ENCODE measurements at places on chromosomes 2 and 18.
A peak's percentile ranks its signal among the peaks of the same experiment; 100 is the strongest.

GRCh38 chr18:13382954-13383827, 164.6 kb downstream of the LDLRAD4 start:
- no peak for DNase-seq

- DNase-seq = no peak
Observed at GRCh38 chr2:162716122-162716521, 122.4 kb downstream of the KCNH7 start.

DNA sequence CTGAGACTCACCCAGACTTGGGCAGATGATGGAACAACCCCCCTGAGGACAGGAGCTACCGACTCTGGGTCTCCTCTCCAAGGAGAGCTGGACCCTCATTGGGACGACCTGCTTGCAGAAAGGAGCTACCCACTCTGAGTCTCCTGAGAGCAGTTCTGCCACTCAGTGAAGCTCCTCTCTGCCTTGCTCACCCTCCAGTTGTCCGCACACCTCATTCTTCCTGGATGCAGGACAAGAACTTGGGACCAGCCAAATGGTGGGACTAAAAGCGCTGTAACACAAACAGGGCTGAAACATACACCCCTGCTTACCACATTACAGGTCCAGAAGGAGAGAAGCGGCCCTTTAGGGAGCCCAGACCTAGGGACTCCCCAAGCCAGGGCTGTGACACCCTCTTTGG, 124.9 kb upstream of the CCDC150 start:
- DNase-seq = no peak

DNA sequence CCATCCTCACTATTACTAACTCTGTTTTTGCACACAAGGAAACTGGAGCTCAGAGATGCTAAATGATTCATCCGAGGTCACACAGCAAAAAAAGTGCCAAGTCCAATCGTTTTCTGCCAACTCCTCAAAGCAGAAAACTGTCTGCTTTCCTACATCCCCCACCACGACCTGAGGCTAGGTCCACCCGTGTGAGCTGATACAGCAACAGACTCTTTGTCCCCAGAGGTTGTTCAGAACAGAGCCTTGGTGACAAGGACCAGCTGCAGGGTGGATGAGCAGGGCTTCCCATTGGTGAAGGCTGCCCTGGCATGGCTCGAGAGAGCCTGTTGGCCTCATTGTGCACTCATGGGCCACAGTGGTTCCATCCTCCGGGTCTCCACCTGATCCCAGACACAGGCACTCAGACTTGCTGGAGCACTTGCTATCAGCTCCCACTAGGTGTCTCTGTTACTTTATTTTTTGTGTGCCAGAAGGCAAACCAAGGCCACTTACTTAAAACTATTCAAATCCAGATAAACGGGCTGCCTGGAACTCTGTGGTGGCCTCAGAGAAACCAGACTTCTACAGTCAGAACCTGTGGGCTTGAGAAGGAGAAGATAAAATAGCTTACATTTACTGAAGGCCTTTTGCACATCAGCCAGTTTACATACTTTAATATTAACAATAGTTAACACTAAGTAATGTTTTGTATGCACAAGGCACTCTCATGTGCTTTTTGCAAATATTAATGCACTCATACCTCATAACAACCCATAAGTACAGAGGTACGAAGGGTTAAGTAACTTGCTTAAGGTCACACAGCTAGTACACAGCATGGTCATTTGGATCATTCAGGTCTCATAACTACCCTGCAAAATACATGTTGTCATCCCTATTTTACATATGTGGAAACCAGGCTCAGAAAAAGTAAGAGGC, 62.9 kb upstream of the CTIF start:
- DNase-seq = peak; percentile 8

- no peak for DNase-seq
Observed at GRCh38 chr18:6661692-6662415, 67.7 kb upstream of the ARHGAP28 start.

- DNase-seq = no peak
Observed at GRCh38 chr2:71694501-71695234, 241.3 kb downstream of the DYSF start.

DNA sequence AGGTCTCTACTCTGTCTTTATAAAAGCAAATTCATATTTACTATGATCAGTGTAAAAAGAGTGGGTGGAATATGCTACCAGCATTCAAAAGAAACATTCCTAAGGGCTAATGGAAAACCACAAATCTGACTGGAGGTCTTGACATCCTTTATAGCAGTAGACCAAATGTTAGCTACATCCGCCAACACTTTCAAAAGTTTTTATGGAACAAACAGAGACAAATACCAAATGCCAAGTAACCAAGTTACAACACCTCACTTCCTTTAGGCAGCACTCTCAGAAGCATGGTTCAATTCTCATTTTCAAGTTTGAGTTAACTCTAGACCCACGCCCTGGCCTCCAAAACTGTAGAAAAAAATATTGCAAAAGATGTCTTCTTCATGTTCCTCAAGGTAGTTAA, 78.3 kb upstream of the SETBP1 start:
- no peak for DNase-seq

GRCh38 chr2:57947398-57947797, 99.2 kb upstream of the VRK2 start:
- no peak for DNase-seq

DNA sequence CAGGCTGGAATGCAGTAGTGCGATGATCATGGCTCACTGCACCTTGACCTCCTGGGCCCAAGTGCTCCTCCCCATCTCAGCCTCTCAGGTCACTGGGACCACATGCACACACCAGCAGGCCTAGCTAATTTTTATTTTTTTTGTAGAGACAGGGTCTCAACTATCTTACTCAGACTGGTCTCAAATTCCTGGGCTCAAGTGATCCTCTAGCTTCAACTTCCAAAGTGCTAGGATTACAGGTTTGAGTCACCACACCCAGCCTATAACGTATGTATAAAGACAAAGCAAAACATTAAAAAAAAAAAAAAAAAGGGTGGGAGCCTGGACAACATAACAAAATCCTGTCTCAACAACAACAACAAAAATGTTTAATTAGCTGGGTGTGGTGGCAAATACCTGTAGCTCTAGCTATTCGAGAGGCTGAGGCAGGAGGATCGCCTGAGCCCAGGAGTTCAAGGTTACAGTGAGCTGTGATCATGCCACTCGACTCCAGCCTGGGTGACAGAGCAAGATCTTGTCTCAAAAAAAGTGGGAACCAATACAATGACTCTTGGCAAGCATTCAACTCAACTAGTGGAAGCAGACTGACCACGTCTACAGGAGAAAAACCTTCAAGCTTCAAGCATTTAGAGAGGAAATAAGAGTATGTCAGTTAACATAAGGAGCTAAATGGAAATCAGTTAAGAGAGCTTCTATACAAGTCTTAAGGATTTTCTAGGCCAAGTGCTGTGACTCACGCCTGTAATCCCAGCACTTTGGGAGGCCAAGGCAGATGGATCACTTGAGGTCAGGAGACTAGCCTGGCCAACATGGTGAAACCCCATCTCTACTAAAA, 2.6 kb downstream of the GTF3C2 start:
- no peak for DNase-seq

DNA sequence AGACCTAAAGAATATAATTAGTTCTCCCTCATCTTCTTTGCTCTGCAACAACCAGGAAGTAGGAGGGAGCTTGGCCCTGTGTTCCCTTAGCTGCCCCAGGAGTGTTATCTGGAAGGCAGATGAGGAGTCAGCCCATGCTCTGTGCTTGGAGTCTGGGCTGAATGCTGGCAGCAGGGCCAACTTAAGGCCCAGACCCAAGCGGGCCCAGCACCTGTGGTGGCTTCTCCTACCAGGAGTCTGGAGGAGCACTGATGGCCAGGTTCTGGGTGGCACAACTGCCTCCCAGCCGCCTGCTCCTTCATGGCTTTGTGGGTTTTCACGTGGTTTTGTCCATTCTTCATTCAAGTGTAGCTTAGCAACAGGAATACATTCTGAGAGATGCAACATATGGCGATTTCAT, 1910.7 kb upstream of the LRRTM1 start:
- no peak for DNase-seq

DNA sequence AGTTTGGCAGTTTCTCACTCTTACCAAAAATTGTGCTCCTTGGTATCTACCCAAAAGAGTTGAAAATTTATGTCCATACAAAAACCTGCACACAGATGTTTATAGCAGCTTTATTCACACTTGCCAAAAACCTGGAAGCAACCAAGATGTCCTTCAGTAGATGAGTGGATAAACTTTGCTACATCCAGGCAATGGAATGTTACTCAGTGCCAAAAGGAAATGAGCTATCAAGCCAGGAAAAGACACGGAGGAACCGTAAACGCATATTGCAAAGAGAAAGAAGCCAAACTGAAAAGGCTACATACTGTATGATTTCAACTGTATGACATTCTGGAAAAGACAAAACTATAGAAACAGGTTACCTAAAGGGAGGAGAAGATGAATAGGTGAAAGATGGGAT, 36.1 kb downstream of the TMEM163 start:
- no peak for DNase-seq

DNA sequence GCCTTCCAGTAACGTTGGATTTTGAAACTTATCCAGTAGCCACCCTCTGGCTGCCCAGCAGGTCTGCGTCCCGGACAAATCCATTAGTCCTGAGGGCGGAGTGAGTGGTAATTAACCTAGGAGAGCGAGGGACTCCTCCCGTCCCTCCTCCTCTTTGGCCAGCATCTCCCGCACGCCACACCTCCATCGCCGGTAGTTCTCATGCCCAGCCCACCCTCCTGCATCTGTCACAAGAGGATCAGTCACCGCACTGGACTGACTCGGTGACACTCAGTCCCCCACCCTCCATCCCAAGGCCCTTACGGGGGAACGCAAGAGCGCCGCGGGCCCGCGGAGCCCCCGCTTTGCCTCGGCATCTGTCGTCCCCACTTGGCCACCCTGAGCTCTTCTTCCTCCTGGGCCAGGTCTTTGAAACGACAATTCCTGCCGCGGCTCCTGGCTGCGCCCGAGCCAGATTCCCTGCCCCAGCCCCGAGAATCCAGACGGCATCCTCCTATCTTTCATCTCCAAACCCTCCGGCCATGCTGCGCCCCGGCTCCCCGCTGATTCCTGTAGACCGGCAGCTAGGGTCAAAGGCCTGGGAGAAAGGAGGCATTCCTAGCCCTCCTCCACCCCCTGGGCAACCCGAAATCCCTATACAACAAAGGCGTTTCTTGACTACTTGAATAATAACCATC, 77.5 kb downstream of the EIF2AK3 start:
- DNase-seq = no peak

GRCh38 chr2:186603286-186603685, 13.4 kb downstream of the ITGAV start:
- DNase-seq = no peak

- DNase-seq = no peak
Observed at GRCh38 chr2:225122007-225122406, 79.7 kb upstream of the DOCK10 start.

GRCh38 chr2:59691518-59692190, 861.8 kb downstream of the BCL11A start:
- DNase-seq = no peak

- no peak for DNase-seq
Observed at GRCh38 chr18:6624661-6625311, 104.7 kb upstream of the ARHGAP28 start.

GRCh38 chr18:59696311-59697235, 650 bp downstream of the CCBE1 start:
- DNase-seq = no peak

DNA sequence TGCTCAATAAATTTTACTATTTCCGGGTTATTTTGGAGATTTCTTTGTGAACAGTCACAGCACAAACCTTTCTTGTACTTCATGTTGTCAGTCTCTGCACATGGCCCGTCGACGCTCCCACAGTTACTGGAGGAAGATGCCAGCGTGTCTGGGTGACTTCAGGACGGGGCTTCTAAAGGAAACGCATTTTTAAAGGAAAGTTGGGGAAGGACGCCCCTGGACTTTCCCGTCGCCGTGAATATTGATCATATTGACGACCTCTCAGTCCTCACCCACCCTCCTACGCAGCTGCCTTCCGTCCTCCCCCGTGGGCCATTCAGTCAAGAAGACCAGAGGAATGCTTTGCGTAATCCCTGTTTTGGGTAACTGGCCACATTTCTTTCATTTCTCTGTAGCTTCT, 71.1 kb upstream of the SNTG2 start:
- DNase-seq = no peak

- no peak for DNase-seq
Observed at GRCh38 chr18:68769461-68769860, 28.4 kb upstream of the CCDC102B start.

- DNase-seq = no peak
Observed at GRCh38 chr2:108129636-108130035, 110.1 kb upstream of the SULT1C3 start.

GRCh38 chr2:147614979-147615470, 229.8 kb upstream of the ACVR2A start:
- no peak for DNase-seq

DNA sequence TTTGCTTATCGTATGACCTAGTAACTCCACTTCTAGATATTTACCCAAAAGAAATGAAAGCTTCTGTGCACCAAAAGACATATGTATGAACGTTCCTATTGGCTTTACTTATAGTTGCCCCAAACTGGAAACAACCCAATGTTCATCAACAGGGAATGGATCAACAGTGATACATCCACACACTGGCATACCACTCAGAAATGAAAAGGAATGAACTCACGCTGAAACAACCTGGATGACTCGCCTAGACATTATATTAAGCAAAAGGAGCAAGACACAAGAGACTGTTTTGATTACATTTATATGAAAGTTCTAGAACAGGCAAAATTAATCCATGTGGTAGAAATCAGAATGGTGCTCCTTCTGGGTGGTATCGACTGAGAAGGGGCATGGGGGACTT, 18.9 kb downstream of the ADRA2B start:
- no peak for DNase-seq

GRCh38 chr18:56003009-56003719, 415.2 kb upstream of the TCF4 start:
- no peak for DNase-seq

GRCh38 chr18:61551586-61551985, 218.4 kb downstream of the CDH20 start:
- DNase-seq = no peak

GRCh38 chr2:174340400-174341292, 5.9 kb downstream of the SP9 start:
- DNase-seq = no peak

GRCh38 chr18:34838669-34839068, 128.6 kb downstream of the DTNA start:
- no peak for DNase-seq

GRCh38 chr18:57009844-57010243, 137.0 kb upstream of the BOD1L2 start:
- DNase-seq = no peak

DNA sequence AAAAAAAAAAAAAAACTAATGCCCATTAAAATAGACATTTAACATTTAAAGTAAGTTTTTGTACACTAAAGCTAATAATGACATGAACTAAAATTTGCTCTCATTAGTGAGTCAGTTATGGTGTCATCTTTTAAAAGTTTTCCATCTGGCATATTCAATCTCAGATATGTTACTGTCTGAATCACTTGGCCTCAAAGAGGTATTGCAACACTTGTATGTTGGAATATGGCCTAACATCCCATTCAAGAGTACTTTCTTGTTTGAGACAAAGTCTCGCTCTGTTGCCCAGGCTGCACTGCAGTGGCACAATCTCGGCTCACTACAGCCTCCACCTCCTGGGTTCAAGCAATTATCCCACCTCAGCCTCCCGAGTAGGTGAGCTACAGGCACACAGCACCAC, 169.7 kb downstream of the TMEM163 start:
- no peak for DNase-seq

Data from activated T-cell treated with anti-CD3 and anti-CD28 coated beads for 48 hours (primary cell).